Breast epithelium (tissue), 4 donors: ENCODE measurements at places on chromosomes 4 and X. TPM values are rescaled to one million over a fixed set of nuclear protein-coding genes. Genes with fewer than 3 reads are reported as not detected.

Gene ABCG2
- total RNA-seq: 6.9 TPM

DNA sequence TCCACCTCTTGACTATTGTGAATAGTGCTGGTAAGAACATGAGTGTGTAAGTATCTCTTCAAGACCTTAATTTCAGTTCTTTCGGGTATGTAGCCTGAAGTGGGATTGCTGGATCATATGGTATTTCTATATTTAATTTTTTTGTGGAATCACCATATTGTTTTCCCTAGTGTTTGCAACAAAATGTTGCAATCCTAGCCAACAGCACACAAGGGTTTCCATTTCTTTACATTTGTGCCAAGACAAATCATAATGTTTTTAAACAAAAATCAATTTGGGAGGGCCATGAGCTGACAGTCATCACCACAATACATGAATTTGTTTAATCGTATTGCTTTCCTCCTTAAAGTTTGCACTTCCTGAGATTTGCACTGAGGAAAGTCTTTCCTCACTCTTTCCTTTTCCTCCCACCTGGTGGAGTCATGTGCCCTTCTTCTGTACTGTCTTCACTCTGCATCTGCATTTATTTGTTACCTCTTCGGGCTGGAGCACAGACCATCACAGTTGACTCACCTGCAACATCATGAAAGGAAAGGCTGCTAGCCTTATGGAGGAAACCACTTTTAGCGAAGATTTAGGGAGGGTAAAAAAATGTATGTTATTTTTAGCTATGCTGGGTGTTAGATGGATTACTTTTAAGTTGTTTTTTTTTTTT, 269.4 kb downstream of the DCTD start:
- no peak for DNase-seq

GRCh38 chrX:69428216-69428615, 75.9 kb upstream of the NALF2 start:
- no peak for DNase-seq

Gene RTL9
- not detected for total RNA-seq

DNA sequence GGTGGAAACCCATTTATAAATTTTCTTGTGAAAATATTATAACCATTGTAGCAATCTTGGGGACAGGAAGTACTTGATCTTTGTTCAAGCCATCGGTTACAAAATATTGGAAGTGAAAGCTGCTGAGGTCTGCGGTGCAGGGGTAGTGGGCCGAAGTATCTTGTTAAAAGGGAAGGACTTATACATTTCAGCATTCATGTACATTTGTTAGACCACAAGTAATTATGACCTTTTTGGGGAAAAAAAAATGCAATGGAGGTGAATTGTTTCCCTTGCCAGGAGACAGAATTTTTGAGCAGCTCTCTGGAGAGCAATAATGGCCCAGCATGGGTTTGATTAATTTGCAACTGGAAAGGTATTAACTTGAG, 121.3 kb downstream of the EGF start:
- no peak for DNase-seq

DNA sequence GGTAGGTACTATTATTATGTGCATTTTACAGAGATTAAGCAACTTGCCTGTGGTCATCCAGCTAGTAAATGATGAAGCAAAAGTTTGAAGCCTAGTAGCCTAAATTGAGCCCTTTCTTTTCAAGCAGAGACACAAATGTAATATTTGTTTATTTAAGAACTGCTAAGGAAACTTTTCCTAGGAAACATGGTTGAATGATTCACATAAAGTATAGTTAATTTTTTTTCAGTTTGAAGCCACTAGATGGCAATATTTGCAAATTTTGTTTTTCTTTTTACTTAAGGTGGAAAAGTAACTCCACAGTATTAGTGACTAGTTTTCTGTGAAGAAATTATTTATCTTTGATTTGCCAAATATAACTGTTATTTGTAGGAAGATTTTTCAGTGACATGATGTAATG, 52.8 kb upstream of the ANKRD17 start:
- DNase-seq: no peak

DNA sequence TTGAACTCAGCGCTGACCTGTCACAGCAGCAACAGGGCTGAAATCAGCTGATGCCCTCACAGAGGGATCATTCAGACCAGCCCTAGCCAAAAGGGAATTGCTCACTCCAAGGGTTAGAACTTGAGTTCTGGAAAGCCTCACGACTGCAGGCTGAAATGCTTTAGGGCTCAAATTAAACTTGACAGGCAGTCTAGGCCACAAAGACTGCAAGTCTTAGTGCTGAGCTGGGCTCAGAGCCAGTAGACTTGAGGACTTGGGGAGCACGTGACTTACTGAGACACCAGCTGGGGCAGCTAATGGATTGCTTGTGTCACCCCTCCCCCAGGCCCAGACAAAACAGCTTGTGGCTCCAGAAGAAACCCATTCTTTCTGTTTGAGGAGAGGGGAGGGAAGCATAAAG, 119.0 kb upstream of the SLC6A14 start:
- DNase-seq: no peak

Gene IQSEC2
- 16.7 TPM for total RNA-seq

DNA sequence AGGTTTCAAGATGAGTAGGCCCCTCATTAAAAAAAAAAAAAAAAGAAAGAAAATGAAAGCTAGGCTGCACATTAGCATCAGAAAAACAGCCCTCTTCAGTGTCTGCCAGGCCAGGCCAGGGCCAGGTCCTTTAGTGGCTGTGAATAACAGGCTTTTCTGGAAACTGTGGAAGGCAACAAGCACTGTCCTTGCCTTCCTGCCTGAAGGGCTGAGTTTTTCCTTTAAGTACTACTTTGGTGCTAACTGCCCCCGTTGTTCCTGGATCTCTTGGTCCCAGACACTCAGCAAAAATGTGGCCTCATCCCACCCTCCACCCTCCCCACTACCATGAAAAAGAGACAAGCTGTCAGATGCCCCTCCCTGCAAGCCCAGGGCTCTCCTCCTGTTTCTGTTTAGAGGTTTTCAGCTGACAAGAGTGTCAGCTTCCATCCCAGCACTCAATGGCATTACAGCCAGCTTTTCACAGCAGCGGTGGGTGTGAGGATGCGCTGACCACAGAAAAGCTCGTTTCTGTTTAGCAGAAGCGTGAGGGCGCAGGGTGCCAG, 174.2 kb downstream of the NHS start:
- DNase-seq: no peak

DNA sequence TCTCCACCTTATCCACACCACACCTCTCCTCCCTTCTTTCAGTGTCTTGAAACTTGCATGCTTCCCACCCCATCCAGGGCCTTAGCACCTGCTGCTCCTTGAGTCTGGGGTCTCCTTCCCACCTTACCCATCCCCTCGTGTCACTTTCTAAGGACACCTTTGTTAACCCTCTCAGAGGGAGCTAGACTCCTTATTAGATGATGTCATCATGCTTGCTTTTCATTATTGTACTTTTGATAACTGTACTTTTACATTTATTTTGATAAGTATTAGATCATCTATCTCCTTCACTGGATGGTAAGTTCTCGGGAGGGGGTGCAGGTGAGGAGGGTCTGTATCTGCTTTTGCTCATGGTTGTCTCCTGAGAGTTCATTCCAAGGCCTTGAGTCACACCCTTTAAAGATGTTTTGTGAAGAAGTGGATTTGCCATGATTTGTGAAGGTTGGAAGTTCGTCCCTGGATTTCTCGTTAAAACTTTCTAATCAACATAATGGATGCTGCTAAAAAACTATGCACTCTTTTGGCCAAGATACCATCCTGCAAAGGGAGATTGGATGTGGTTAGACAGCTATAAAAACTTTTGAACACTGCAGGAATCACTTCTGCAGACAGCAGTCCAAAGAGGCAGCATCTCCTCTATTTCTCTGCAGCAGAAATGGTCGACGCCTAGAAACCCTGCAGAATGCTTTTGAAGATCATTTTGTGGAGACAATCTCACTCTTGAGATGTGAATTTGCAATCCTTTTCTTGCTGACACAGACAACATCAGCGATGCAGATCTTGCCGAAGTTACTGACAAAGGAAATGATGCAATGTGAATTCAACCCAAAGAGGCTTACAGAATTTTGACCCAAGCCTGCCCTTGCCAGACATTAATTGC, 69.6 kb downstream of the ENPP6 start:
- DNase-seq: no peak

DNA sequence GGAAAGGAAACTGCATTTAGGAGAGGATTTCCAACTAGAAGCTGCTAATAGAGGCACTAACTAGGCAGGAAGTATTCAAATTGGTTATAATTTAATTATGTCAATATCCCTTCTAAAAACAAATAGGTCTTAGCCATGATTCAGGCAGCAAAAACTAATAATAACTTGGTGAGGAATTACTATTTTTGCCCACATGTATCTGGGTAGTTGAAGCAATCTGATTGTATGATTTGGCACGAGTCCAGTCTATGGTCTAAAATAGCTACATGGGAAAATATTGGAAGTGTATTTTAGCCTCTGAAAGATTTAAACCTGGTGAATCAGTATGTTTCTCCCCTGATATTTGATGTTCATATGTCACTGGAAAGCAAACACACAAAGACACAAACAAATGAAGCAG, 62.2 kb downstream of the MFAP3L start:
- no peak for DNase-seq

DNA sequence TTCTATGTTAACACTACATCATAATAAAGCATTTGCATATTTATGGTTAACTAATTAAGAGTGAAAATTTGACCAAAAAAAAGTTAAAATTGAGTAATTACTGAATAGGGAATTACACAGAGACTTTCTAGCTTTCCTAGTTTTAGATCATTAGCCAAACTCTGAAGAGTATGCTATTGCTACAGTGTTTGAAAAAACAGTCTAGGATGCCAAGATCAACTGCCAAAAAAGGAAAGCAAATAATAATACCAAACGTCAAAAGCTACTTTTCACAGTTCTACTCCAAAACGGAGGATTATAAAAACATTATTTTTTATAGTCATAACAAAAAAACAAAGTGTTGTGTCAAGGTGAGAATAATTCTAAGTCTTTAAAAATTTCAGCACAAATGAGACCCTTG, 359.8 kb upstream of the CTSO start:
- DNase-seq: no peak

Gene GAB1
- 67.5 TPM for total RNA-seq

DNA sequence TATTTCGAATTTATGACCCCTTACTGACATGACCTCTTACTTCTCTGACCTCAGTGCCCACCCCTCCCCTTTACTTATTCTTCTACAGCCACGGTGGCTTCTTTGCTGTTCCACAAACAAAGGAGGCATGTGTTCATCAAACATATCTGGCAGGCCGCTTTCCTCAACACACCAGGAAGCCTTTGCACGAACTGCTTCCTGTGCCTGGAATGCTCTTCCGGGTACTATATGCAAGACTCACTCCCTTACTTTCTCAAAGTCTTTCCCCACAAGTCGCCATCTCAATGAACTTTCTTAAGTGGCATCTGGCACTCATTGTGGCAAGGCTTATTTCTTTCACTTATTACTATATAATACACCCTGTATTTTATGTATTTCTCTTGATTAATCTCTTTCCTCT, 351.5 kb upstream of the DDX53 start:
- no peak for DNase-seq

GRCh38 chr4:185846505-185847150, 34.6 kb upstream of the SORBS2 start:
- no peak for DNase-seq

DNA sequence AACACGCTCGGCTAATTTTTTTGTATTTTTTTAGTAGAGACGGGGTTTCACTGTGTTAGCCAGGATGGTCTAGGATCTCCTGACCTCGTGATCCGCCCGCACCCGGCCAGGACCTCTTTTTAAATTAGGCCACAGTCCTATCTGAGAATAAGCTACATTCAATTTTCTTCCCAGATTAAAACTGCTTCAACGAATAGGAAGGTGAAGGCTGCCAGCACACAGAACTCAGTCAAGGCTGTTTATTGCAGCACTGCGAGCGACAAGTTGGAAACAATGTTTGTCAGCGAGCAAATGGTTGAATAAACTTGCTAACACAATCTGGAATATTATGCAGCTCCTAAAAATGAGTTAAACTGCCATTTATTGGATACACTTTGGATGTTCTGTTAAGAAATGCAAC, 1.9 kb downstream of the GRPEL1 start:
- no peak for DNase-seq

Gene WWC2
- 40.3 TPM for total RNA-seq

Gene MFAP3L
- 19.3 TPM for total RNA-seq

Gene FAM241A
- total RNA-seq: 7.5 TPM

Gene SPACA5
- total RNA-seq: not detected

GRCh38 chr4:157012781-157013180, 41.2 kb upstream of the PDGFC start:
- DNase-seq: no peak

Gene SHROOM4
- 13.8 TPM for total RNA-seq

- no peak for DNase-seq
These were observed 242.2 kb upstream of the PCDH18 start for GRCh38 chr4:137774501-137774900.

Gene FGF2
- total RNA-seq: 21.6 TPM
